ENCODE measurements at places on chromosomes 5 and 9.

GRCh38 chr5:4881366-4882002 is 258.6 kb upstream of the ADAMTS16 start:
- no peak for DNase-seq

DNA sequence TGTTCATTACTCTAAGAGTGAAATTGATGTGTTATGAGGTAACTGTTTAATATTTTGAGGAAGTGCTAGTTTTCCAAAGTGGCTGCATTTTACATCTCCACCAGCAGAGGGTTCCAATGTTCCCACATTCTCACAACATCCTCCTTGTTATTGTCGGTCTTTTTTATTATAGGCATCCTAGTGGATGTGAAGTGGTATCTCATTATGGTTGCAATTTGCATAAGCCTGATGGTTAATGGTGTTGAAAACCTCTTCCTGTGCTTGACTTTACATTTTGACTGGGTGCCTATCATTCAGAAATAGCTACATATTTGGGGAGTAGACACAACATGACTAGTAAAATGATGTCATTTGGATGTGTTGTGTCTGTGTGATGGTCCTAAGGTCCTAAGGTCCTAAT is 143.6 kb downstream of the MRPS30 start:
- DNase-seq, result peak; percentile 6

GRCh38 chr5:59390074-59390659 is 503.4 kb downstream of the PDE4D start:
- no peak for DNase-seq

DNA sequence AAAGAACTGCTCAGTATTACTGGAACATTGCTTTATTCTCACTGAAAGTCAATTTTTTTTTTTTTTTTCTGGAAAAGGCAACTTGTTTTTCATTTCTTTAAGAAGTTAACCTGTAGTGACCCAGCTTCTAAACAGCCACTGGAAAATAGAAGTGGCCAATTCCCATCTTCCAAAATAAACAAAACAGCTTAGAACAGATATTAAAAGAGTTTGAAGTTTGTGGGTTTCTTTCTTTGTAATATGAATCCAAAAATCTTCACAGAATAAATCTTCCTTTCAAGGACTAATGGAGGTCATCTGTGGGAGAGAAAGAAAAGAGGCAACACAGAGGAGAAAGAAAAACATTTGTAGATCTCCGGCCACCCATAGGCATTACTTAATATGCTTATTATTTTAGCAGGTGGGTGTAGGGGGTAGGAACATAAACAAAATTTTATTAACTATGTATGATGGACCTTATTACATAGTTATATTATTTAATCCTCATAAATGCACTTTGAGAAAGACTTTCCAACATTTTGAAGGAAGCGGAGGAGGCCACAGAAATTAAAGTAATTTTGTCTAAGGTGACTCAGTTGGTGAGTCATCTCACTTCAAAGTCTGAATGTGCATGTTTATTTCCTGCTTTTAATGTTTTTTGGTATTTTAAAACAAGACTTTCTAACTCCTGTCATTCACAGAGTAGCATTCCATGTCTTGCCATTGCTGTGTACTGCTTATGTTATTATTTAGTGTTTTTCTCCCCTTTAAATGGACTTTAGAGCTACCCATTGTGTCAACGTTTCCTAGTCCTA is 1791.8 kb upstream of the WWC1 start:
- no peak for DNase-seq

DNA sequence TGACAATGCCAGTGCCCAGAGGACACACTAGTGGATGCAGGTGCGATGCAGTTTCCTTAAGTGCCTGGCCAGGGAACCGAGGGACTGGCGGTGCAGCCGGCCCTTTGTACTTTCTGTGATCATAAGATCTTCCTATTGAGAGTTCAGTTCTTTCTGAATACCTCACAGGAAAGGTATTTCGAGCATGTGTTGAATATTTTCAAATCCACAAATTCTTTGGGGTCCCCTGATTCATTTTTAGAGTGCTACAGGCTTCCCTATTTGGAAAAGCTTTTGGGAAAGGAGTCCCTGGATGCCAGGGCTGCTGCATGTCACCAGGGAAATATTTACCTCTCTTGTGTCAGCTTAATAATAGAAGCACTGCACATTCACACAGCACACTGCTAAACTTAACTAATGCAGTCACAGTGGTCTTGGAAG is 281.5 kb downstream of the GADD45G start:
- DNase-seq, result no peak

- no peak for DNase-seq
Observed at GRCh38 chr9:70020217-70020616, 23.4 kb upstream of the MAMDC2 start.

DNA sequence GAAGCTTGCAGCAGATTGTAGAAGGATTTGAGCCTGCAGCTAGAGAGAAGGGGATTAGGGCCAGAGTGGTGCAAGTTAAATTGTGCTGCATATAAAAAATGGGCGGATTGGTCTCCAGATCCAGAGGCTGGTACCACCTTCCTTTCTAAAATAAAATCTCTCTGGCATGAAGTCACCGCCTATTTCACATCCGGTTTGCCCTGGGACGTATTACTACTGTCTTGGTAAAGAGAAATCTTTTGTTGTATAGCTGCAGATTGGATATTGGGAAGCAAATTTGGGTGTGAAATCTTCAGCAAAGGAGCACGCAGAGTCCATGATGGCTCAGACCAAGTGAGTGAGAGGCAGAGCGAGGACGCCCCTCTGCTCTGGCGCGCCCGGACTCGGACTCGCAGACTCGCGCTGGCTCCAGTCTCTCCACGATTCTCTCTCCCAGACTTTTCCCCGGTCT is at the start of gene GABRA1:
GABRA1 (plus strand) TSS at position 180 of the 451 bp plus-strand sequence. CDS start 2,691 bp downstream, outside the sequence.
- no peak for DNase-seq

DNA sequence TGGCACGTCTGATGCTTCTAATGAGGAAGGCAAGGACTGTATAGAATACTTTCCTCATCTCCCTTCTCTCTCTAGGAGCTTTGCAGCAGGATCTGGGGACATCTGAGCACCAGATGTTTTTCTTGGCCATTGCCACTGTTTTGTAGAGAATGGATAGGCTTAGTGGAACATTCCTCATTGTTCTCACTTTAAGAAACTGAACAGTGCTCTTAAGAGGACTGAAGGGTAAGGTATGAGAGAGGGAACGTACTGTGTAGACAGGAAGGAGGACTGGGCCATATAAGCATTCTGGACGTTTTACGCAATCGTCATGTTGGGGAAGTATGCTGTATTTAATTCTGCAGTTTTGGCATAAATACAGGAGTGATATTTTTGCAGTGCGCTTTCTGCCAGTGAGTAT is 70.6 kb downstream of the SMARCA2 start:
- DNase-seq, result no peak

- no peak for DNase-seq
Observed at GRCh38 chr5:29587832-29588231, 1605.7 kb upstream of the CDH6 start.

DNA sequence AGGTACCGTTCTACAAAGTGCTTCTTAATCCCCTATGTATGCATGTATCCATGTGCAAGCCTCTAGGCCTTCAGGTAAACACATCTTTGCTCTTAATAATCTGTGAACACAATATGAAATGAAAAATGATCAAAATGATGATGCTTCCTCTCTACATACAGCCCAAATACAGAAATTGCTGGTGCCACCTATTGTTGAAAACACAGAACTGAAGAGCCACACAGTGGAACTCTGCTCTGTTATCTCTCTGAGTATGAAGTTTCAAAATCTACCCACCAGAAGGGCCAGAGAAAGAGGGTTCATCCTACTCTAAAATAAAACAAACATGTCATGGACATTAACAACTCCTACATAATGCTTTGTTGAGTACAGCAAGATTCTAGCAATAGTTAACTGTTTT is 71.3 kb downstream of the GLIS3 start:
- no peak for DNase-seq

DNA sequence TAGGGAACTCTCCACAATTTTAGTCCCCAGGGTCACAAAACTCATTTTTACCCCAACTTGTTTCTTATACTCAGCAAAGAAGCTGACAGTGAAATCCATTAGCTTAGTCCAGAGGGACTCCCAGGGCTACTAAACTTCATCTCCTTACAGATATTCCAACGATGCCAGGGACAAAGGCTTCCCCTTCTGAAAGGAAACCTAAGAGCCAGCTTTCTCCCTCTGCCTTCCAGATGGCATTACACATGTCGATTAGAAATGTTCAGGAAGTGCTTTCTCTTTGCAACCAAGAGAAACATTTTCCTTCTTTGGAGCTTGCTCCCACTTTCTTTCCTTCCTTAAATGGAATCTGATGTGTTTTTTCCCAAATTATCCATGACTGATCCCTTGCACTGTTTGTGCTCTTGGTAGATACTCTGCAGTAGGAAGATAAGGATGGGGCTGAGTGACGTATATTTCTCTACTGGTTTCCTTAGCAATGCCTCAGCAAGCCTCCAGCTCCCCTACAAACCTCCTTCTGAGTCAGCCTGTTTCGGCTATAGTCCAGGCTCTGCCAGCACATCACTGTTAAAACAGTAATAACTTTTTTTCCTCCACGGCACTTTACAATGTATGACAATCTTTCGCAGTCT is 43.0 kb upstream of the HTR4 start:
- no peak for DNase-seq

DNA sequence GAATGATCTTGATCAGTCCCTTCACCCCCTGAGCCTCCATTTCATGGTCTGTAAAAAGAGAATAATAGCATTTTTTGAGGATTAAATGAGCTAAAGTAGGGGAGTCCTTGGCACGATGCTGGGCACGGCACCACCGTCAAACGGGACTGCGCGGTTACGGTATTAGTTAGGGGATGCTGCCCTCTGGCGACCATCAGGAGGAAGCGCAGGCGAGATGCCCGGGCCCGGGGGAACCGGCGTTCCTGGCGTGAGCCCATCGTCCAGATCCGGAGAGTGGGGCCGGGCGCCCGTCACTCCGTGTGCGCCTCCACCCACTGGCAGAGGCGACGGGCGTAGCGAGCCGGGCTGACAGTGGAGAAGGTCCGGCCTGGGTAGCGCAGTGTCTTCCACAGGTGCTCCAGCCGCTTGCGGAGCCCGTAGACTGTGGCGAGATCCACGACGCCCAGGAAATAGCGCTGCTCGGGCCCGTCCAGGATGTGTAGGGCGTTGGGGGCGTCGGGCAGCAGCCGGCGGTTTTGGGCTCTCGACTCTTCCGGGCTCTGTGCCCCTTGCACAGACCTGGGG is 4.8 kb upstream of the ST6GALNAC4 start:
- peak; percentile 37 for DNase-seq

DNA sequence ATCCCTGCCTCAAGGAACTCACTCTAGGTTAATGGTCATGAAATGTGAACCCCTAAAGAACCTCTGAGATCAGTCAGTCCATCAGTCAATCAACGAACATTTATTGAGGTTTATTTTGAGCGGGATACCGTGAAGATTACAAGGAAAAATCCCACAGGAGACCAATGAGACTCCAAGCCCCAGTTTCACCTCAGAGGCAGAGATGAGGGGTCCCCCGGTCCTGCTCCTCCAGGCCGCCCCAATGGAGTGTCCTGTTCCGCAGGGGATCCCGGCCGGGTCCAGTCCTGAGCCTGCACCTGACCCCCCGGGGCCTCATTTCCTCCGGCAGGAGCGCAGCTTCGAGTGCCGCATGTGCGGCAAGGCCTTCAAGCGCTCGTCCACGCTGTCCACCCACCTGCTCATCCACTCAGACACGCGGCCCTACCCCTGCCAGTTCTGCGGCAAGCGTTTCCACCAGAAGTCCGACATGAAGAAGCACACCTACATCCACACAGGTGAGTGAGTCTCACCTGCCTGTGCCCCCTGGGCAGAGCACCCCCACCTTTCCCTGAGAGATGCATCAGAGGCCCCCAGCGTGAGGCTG is 11.0 kb downstream of the GFI1B start:
- no peak for DNase-seq

DNA sequence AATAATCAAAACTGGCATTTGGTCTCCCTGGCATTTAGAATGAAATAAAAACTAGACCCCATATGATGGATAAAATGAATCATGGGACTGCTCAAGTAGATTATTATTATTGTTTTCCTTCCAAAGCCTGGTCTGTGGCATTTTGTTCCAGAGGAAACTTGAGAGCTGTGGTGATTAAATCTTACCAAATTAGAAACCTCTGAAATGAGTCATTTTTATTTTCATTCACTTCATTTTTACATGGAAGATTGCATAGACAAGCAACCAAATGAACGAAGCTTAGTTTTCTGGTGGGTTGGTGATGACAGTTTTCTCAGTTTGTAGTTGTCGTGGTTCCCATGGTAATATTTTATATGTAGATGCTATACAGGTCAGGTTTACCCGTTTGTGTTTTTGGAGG is 23.4 kb downstream of the PAM start:
- DNase-seq, result no peak

GRCh38 chr5:174309131-174309795 is 263.8 kb downstream of the NSG2 start:
- no peak for DNase-seq

DNA sequence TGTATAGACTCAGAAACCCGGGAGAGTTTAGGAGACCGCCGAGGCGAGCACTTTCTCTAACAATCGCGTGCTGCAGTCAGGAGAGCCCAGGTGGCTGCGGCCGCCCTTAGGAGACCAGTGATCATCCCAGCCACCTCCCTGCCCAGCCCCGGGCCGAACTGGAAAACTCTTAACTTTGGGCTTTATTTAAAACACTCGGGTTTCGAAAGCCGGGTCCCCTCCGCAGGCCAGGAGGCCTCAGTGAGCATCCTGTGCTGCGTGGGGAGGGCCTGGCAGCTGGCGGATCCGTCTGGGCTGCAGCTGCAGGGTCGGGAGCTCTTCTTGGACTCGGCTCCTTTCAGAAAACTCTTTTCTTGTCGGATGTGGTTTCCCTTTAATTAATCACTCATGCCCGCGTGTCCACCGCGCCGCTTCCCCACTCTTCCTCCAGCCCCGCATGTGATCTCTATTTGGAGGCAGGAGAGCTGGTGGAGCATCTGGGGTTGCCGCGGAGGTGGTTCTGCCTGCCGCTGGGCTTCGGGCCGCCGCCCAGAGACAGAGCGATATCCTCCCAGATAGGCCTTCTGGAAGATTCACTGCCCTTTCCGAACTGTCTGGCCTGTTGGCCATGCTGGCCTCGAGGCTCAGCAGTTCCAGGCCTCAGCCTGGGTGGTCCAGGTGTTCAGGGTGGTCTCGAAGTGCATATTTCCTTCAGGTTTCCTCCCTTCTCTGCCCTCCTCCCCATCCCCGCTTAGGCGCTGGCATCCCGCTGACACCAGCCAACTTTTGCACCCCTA is 59.5 kb downstream of the TMEM174 start:
- no peak for DNase-seq

DNA sequence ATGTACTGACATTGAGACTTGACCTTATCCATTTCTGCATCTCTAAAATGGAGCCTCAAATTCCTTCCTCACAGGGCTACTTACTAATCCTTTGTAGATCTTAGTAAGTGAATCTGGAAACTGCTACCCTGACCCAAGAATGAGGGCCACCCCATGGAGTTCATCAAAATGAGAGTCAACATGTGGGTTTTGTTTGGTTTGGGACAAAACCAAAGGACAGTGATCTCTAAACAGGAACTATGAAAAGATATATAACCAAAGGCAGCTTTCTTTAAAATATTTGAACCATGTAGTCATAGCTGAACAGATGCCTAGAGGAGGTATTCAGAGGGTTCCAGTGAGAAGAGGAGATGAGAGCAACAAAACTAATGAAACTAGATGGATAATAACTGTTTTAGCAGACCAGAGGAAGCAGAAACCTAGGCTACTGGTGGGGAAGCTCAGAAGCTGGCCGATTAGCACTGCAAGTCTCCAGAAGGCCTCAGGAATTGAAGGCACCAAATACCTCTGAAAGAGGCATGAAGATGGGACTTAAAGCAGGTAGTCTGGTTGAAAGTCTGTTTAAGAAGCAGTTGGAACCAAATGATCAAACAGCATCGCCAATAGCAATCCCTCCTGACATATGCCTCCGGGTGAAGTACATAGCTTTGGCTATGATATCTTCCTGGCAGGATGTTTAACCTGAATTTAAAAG is 45.8 kb downstream of the THOC3 start:
- no peak for DNase-seq

GRCh38 chr9:96137671-96138429 is 164.1 kb downstream of the HSD17B3 start:
- DNase-seq, result no peak
